ENCODE measurements at places on chromosomes 5 and 9.

DNA sequence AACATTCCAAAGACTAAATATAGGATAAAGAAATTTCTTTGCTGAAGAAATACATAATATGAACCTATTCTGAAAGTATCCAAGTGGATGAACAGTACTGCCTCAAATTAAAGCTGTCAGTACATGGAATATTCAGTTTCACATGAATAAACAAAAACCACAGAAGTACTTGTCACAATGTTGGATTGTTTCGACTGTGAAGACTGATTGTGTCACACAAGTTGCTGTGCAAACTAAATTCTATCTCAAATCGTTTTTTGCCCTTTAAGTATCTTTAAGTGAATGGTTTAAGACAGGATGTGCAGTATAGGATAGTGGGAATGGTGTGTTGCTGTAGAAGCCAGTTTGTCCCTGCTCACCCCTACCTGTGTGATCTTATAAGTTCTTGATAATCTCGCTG lies 137.4 kb upstream of the OTULINL start:
- no peak for ATAC-seq

DNA sequence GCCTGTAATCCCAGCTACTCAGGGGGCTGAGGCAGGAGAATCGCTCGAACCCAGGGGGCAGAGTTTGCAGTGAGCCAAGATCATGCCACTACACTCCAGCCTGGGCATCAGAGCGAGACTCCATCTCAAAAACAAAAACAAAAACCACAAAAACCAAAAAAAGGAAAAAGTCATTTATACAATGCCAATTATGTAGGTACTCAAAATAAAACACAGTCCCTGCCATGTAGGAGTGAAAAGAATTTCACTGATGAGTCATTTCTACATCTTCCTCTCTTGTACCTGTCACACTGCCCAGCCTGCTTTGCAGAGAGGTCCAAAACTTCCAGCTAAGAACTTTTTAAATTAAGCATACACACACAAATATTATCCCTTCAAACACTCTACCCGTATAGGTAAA lies 215.8 kb downstream of the EPB41L4A start:
- no peak for ATAC-seq

- ATAC-seq, result no peak
Observed at GRCh38 chr9:134565316-134565915, 76.2 kb upstream of the COL5A1 start.

- no peak for ATAC-seq
Observed at GRCh38 chr5:33832404-33833236, 59.2 kb downstream of the ADAMTS12 start.
